ENCODE measurements at places on chromosomes 1 and 21.
A peak's percentile ranks its signal among the peaks of the same experiment; 100 is the strongest.

GRCh38 chr1:188325211-188325610, 1496.5 kb downstream of the PLA2G4A start:
- no peak for DNase-seq

GRCh38 chr1:214228976-214229375, 52.0 kb upstream of the SMYD2 start:
- no peak for DNase-seq

- peak; percentile 72 for DNase-seq
Measured at GRCh38 chr1:101239095-101240040, 2.5 kb downstream of the S1PR1 start.

GRCh38 chr1:183758913-183759312, 46.0 kb upstream of the RGL1 start:
- DNase-seq = no peak

GRCh38 chr1:171220581-171221054, 27.7 kb upstream of the FMO1 start:
- no peak for DNase-seq

DNA sequence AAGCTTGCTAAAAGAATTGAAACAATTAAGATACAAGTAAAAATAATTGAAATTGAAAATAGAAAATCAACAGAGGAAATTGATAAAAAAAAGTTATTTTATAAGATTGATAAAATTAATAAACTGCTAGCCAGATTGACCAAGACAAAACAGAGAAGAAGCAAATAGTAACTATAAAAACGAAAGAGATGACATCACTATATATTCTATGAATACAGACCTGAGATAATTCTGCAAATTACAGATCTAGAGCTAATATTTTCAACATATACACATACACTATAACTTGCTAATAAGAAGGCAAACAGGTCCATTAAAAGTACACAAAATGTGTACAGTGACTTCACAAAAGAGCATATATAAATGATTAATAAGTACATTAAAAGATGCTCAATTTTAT, 90.1 kb upstream of the RNPC3 start:
- DNase-seq = no peak

- DNase-seq = no peak
Measured at GRCh38 chr1:60813071-60813470, 269.3 kb upstream of the NFIA start.

DNA sequence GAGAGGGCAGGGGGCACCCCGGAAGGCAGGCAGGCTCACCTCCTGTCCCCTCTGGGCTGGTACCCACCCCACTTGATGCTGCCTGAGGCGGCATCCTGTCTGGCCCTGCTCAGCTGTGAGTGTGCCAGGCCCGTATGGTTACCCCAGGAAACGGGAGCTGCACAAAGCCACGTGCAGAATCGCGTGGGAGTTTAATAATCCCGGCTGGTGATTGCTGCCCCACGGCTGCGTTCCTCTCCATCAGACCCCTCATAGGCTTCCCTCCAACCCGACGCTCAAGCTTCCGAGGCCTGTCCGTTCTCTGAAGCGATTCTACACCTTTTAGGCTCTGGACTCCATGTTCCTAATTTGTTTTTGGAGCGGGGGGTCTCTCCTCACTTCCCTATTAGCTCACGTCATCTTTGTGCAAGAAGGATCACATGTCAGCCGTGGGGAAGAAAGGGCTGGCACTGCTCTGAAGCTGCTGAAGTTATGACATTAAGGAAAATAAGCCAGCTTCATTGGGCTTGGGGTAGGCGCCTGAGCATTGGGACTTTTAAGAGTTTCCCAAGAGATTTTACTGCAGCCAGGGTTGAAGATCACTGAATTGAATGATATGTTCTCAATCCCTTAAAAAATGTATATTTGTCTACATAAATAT, 1.1 kb upstream of the B3GALT5 start:
- DNase-seq = no peak

DNA sequence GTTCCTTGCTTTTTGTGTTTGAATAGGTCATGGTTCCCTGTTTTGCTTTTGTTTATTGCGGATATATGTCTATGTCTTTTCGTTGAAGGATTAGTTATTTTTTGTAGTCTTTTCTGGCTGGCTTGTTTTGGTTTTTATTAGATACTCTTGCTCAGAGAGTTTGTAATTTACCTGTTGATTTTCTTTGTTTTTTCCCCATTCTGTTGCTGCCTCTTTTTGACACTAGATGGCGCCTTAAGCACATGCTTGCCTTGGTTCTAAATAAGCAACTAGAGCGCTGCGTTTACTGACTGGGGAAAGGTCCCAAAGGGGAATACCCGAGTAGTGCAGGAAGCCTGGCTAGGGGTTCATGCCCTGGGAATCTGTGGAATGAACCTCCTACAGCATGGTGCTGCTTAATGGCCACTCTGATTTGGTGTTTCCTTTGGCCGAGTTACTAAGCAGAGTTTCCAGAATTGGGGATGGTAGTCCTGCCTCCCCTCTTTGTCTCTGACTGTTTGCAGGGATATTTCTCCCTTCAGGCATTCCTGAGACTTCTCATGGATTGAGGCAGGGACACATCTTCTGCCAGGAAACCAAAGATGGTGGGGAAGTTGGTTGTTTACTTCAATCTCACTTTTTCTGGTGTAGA, 143.2 kb downstream of the PTPRU start:
- DNase-seq = no peak

DNA sequence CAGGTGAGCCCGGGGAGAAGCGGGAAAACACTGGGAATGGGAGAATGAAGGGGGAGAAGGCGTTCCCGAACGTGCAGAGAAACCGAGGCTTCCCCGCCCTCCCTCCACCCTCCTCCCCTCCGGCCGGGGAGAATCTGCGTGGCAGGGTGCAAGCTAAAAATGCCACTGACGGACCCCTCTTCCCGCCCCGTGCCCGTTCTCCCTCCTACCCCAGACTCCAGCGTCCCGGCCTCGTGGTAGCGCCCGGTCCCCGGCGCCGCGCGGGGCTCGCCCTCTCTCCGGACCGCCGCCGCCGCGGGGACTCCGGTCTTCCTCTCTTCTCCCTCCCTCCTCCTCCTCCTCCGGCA, 81.6 kb upstream of the AK4 start:
- no peak for DNase-seq

GRCh38 chr1:31624309-31624708, 6.8 kb downstream of the HCRTR1 start:
- DNase-seq = no peak

GRCh38 chr1:12346483-12347151, 116.8 kb downstream of the VPS13D start:
- DNase-seq = no peak

- DNase-seq = no peak
Measured at GRCh38 chr1:24020025-24020424, 39.9 kb upstream of the SRSF10 start.

DNA sequence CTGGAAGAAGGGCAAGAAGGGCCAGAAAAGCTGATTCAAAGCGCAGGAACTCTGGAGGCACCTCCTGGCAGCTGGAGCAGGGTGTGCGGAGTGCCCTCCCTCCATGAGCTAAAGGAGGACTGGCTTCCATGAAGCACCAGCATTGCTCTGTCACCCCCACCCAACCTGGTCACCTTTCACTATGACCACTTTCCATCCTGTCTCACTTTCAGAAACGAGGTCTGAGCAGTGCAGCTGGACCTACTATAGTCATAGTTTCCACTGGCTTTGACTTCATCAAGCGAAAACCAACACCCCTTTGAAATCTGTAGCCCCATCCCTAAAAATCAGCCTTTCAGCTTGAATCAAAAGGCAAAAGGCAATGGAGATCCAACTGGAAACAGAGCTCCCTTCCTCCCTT, 84.8 kb upstream of the CACNA1E start:
- no peak for DNase-seq

GRCh38 chr1:229768232-229768631, 142.2 kb downstream of the URB2 start:
- no peak for DNase-seq

- no peak for DNase-seq
Measured at GRCh38 chr1:94253456-94254017, 16.2 kb upstream of the ARHGAP29 start.

DNA sequence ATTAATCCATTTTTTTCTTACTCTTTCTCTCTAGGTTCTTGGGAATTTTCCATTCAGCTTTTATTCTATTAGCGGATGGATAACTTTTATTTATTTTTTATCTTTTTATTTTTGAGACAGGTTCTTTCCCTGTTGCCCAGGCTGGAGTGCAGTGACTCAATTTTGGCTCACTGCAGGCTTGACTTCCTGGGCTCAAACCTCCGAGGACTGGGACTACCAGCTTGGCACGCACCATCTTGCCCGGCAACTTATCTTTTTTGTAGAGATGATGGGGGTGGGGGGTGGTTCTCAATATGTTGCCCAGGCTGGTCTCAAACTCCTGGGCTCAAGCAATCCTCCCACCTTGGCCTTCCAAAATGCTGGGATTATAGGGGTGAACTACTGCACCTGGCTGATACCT, 36.1 kb upstream of the CHIT1 start:
- no peak for DNase-seq

GRCh38 chr1:186435336-186435735, 25.6 kb downstream of the PDC start:
- no peak for DNase-seq

- peak; percentile 38 for DNase-seq
Measured at GRCh38 chr1:46413596-46413985, 19.5 kb downstream of the FAAH start.

GRCh38 chr1:230056098-230056497, 10.9 kb upstream of the GALNT2 start:
- DNase-seq = no peak

GRCh38 chr1:196466654-196467053, 141.6 kb downstream of the KCNT2 start:
- no peak for DNase-seq

DNA sequence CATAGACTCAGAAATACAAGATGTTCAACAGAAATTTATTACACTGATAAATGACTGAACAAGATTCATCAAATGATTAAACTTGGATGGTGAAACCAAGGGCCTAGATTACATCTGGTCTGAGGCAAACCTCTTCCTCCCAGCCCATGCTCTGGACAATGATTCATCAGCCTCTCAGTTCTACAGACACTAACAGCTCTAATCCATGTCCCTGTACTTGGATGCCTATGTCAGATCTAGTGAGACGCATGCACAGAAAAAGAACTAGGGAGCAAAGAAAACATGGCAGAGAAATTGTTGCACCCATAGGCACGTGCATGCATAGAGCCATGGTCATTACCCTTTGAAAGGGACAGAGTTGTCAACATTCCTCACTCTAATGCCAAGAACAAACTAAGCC, 250.1 kb downstream of the KCNH1 start:
- DNase-seq = no peak

- no peak for DNase-seq
Measured at GRCh38 chr1:177857285-177857684, 112.6 kb downstream of the SEC16B start.

DNA sequence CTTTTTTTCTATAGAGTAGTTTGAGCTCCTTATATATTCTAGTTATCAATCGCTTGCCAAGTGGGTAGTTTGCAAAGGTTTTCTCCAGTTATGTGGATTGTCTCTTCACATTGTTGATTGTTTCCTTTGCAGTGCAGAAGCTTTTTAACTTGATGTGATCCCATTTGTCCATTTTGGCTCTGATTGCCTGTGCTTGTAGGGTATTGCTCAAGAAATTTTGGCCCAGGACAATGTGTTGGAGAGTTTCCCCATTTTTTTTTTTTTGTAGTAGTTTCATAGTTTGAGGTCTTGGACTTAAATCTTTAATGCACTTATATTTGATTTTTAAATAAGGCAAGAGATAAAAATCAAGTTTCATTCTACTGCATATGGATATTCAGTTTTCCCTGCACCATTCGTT, 774.8 kb upstream of the ADAMTS5 start:
- no peak for DNase-seq

DNA sequence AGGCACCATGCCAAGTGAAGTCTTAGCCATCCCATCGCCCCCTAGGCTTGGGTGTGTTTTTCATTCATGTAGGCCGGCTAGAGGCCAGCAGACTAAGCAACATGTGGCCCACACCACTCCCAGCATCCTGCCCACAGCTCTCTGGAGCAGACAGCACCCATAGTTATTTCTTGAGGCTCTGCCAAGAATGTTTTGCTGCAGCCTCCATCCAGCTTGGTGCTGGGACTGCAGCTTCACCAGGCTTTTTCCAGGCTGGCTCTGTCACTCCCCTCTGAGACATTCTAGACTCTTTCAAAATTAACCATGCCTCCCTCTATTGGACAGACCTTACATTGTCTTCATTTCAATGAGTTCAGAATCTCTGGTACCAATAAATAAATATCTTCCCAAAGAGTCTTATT, 104.2 kb downstream of the DUSP10 start:
- DNase-seq = no peak

DNA sequence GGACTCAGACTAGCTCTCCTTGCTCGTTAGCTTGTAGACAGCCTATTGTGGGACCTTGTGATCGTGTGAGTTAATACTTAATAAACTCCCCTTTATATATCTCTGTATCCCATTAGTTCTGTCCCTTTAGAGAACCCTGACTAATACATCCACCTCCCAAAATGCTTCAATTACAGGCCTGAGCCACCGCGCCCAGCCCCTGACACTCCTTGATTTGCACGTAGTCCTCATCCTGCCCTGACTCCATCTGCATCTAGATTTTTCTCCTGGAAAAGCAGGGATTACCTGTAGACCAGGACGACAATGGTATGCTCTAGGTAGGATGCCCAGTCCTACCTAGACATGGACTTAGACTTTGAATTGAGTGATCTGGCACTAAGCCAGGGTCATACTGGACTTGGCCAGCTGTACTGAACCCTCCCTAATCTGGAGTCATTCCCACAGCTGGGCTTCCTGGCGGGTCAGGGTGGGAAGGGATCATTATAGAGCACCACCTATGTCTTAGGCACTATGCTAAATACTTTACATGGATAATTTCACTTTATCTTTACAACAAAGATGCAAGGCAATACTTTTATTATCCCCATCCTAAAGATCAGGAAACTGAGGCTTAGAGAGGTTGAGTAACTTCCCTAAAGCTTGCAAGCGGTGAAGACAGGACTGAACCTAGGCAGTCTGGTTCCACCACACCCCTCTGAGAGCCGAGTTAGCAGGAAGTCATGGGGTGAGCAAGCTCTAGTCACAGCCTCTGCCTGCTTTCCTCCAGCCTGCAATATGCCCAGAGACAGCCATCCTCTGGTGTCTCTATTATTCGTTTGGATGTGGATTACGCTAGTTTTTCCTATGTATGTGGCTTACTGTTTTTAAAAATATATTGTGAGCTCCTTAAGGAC, 89.4 kb downstream of the DTL start:
- no peak for DNase-seq

- no peak for DNase-seq
Measured at GRCh38 chr1:212666116-212666775, 33.4 kb downstream of the BATF3 start.

GRCh38 chr1:226095286-226095685, 32.8 kb downstream of the H3-3A start:
- no peak for DNase-seq

- no peak for DNase-seq
Measured at GRCh38 chr1:220497220-220497947, 30.6 kb upstream of the MARK1 start.

DNA sequence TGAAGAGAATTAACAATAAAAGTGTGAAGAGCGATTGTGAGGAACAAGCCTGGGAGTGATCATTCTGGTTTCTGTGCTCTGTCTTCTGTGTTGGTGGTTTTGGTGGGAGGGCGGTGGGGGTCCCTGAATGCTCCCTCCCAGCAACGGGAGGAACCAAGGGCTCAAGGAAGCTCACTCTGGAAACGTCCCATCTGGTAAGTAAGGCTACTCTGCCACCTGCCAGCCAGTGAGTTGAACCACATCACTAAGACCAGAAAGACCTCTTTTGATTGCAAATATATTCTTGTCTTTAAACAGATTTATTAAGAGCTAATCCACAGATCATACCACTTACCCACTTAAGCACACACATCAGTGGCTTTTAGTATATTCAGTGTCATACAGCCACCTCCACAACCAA, 125.0 kb downstream of the PRDM2 start:
- no peak for DNase-seq

Data from CD4-positive, alpha-beta T cell treated with Interleukin-2 at 100 ng/mL for 4 hours (primary cell).